A549 treated with DMSO at 1 μM for 4 hours (cell line): ENCODE measurements at places on chromosomes 2 and 18. TPM values are rescaled to one million over a fixed set of nuclear protein-coding genes. Genes with fewer than 3 reads are reported as not detected.

The MDH1 gene
- total RNA-seq = 245 to 266 TPM (median 259 TPM) in 5 replicates

The CYRIA gene
- total RNA-seq = 0.14 to 0.23 TPM (median 0.22 TPM) in 5 replicates

The ATOH8 gene
- total RNA-seq = 3.6 to 7.1 TPM (median 4.5 TPM) in 5 replicates

The STPG4 gene
- total RNA-seq = not detected in 5 replicates

The TSPYL6 gene
- total RNA-seq = not detected in 5 replicates

The ZNF385B gene
- 0.20 TPM in 1 of 5 replicates, not detected in the others for total RNA-seq

The WNT10A gene
- total RNA-seq = 0.11 TPM in 1 of 5 replicates, not detected in the others

The SLC5A7 gene
- total RNA-seq = not detected in 5 replicates
